Neural crest cell (in vitro differentiated cells): ENCODE measurements at places on chromosomes 7 and 10. TPM values are rescaled to one million over a fixed set of nuclear protein-coding genes. Genes with fewer than 3 reads are reported as not detected.

- no peaks in the 10 kb centered on the region for H3K27me3 ChIP-seq
- H3K27ac ChIP-seq, result no peak overlapping the region
- DNase-seq, result no peak
- no peaks in the 10 kb centered on the region for H3K36me3 ChIP-seq
- no peak overlapping the region for H3K4me3 ChIP-seq
- peaks cover 24% of the 10 kb centered on the region for H3K4me1 ChIP-seq
Measured at GRCh38 chr10:113958631-113959382, 84.9 kb upstream of the ADRB1 start.

DNA sequence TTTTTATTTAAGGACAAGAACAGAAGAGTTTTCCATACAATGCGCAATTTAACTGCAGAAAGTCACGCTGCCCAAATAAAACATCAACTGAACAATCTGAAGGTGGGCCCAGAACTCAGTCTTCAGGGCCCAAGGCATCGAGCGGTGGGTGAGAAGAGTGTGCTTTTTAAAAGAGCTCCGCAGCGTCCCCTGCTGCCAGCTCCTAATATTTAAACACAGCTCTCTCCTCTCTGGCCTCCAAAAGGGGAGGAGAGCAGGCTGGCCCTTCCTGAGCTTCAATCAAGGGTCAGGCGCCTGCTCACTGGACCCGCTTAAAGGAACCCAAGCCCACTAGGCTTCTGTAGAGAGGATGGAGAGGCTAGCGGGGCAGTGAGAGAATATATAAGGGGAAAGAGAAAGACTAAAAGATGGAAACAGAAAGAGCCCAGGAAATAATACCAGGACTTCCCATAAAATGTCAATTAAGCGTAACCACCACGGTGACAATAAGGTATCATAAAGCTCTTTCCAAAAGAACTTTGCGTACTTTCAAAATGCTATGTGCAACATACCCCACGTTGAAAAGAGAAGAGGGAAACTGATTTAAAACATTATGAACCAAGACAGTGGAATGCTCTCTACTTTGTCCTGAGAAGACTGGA lies 2.8 kb downstream of the FAM53B start:
- H3K36me3 ChIP-seq, result no peaks in the 10 kb centered on the region
- H3K4me3 ChIP-seq, result peak overlapping the region; percentile 91
- peaks cover 3% of the 10 kb centered on the region for H3K27me3 ChIP-seq
- DNase-seq, result peak; percentile 81
- H3K27ac ChIP-seq, result no peak overlapping the region

- H3K4me3 ChIP-seq, result no peak overlapping the region
- no peaks in the 10 kb centered on the region for H3K27me3 ChIP-seq
- H3K27ac ChIP-seq, result no peak overlapping the region
- peaks cover 18% of the 10 kb centered on the region for H3K4me1 ChIP-seq
- H3K36me3 ChIP-seq, result peaks cover 6% of the 10 kb centered on the region
Measured at GRCh38 chr7:133945497-133945896, 181.6 kb upstream of the LRGUK start.

DNA sequence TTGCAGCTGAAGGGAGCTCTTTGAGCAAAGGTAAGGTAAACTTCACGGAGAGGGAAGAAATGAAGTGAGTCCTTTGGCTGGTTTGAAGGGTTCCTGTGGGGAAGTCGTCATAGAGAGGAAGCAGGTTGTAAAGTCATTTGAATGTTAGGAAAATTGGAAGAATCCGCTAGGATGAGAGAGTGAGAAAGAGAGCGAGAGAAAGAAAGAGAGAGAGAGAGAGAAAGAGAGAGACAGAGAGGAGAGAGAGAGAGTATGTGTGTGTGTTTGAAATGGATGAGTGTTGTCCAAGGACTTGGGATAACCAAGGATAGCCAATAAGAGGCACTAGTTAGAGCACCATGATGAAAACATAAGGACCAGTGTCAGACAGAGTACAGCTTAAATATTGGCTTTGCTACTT lies 43.1 kb downstream of the FEZF1 start:
- H3K27ac ChIP-seq, result no peak overlapping the region
- H3K4me1 ChIP-seq, result no peaks in the 10 kb centered on the region
- H3K36me3 ChIP-seq, result no peaks in the 10 kb centered on the region

FAM25A gene
- total RNA-seq, result not detected in 2 replicates

GRCh38 chr10:85614566-85614965 lies 752.0 kb downstream of the GRID1 start:
- no peaks in the 10 kb centered on the region for H3K27me3 ChIP-seq
- H3K4me1 ChIP-seq, result peaks cover 5% of the 10 kb centered on the region
- no peak for DNase-seq

MICALL2 gene
- 17.7 and 18.7 TPM in 2 replicates for total RNA-seq

GRCh38 chr7:95908499-95908898 lies 136.1 kb downstream of the DYNC1I1 start:
- no peak overlapping the region for H3K4me3 ChIP-seq
- no peak for DNase-seq
- no peaks in the 10 kb centered on the region for H3K36me3 ChIP-seq
- H3K27me3 ChIP-seq, result peaks cover 75% of the 10 kb centered on the region
- H3K4me1 ChIP-seq, result peaks cover 9% of the 10 kb centered on the region
- no peak overlapping the region for H3K27ac ChIP-seq

ARHGAP12 gene
- 33.0 and 33.2 TPM in 2 replicates for total RNA-seq

STK31 gene
- 0.58 and 0.82 TPM in 2 replicates for total RNA-seq

PAX4 gene
- not detected in 2 replicates for total RNA-seq

GRCh38 chr10:124301736-124302135 lies 117.0 kb downstream of the OAT start:
- H3K27me3 ChIP-seq, result no peaks in the 10 kb centered on the region
- H3K27ac ChIP-seq, result no peak overlapping the region
- peaks cover 7% of the 10 kb centered on the region for H3K4me1 ChIP-seq
- H3K36me3 ChIP-seq, result peaks cover 8% of the 10 kb centered on the region
- no peak overlapping the region for H3K4me3 ChIP-seq
- no peak for DNase-seq

LMOD2 gene
- not detected in 2 replicates for total RNA-seq

RNF148 gene
- not detected in 2 replicates for total RNA-seq

DNA sequence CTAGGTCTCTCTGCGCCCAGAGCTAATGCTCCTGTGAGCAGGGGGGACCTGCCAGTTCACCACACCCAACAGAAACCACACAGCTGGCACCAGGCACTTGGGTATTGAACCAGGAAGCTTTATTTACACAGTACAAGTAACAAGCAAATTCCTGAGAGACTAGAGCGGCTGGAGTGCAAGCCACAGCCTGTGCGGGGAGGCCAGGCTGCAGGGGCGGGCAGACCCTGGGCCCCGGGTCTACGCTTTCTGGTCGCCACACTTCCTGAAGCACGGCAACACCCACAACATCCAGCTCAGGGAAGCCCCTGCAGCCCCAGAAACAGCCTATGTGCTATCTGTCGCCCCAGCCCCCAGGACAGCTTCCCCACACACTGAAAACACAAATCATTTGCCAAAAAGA lies 125.0 kb downstream of the FAM53B start:
- no peaks in the 10 kb centered on the region for H3K36me3 ChIP-seq
- no peaks in the 10 kb centered on the region for H3K27me3 ChIP-seq
- DNase-seq, result no peak

DNA sequence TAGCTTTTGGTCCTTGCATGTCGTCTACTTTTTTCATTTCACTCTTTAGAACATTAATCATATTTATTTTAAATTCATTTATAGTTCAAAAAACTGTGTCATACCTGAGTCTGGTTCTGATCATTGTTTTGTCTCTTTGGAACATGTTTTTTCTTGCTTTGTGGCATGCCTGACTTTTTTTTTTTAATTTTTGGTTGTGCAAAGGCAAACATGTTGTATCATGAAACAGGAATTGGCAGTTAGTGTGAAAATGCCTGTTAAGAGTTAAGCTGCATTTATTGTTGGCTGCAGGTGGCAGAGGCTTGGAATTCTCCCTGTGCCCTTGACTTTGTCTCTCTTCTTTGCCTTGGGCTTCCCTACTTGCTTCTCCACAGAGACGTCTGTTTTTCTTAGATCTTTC lies 525.0 kb upstream of the ADARB2 start:
- no peak overlapping the region for H3K27ac ChIP-seq
- no peak for DNase-seq
- no peak overlapping the region for H3K4me3 ChIP-seq
- no peaks in the 10 kb centered on the region for H3K4me1 ChIP-seq

ATOH7 gene
- total RNA-seq, result 0.20 and 0.84 TPM in 2 replicates

TES gene
- total RNA-seq, result 15.0 and 18.7 TPM in 2 replicates

GRCh38 chr10:7417807-7418206 lies 7.0 kb upstream of the SFMBT2 start:
- H3K27me3 ChIP-seq, result peaks cover 89% of the 10 kb centered on the region
- peaks cover 6% of the 10 kb centered on the region for H3K4me1 ChIP-seq
- H3K4me3 ChIP-seq, result no peak overlapping the region
- DNase-seq, result no peak
- no peak overlapping the region for H3K27ac ChIP-seq

DENND2A gene
- total RNA-seq, result 29.8 and 33.7 TPM in 2 replicates

DNA sequence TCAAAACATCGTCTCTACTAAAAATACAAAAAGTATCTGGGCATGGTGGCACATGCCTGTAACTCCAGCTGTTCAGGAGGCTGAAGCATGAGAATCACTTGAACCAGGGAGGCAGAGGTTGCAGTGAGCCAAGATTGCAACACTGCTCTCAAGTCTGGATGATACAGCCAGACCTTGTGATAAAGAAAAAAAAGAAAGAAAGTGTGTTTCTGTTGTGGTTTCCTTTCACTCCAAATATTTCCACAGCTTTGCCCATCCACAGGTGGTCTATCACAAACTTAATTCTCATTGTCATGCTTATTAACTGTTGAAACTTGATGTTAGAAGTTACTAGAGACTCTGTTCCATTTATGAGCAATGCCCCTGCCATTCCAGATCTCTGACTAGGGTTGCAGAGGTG lies 316.0 kb upstream of the SEMA3C start:
- H3K27ac ChIP-seq, result no peak overlapping the region
- no peak for DNase-seq
- H3K4me3 ChIP-seq, result no peak overlapping the region
- H3K4me1 ChIP-seq, result no peaks in the 10 kb centered on the region

DNA sequence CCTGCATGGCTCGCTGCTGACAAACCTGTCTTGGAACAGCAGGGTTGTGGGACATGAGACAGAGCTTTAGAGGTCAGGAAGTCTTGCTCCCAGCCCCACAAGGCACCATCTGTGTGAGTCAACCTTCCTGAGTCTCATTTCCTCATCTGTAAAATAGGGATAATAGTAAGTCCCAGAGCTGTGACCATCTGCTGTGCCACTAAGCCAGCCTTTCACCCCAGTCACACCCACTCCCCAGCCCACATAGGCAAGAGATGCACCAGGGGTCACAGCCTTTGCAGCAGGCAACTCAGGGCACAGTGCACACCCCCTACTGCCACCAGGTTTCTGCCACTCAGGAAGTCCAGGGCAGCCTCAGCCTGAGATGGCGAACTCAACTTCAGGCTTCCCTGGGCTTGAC lies 29.4 kb upstream of the CDH23 start:
- no peak for DNase-seq
- no peak overlapping the region for H3K4me3 ChIP-seq
- peaks cover 5% of the 10 kb centered on the region for H3K27me3 ChIP-seq
- H3K36me3 ChIP-seq, result no peaks in the 10 kb centered on the region
- H3K4me1 ChIP-seq, result no peaks in the 10 kb centered on the region

- DNase-seq, result no peak
- no peaks in the 10 kb centered on the region for H3K27me3 ChIP-seq
Measured at GRCh38 chr7:136234040-136234439, 256.9 kb upstream of the MTPN start.

DNA sequence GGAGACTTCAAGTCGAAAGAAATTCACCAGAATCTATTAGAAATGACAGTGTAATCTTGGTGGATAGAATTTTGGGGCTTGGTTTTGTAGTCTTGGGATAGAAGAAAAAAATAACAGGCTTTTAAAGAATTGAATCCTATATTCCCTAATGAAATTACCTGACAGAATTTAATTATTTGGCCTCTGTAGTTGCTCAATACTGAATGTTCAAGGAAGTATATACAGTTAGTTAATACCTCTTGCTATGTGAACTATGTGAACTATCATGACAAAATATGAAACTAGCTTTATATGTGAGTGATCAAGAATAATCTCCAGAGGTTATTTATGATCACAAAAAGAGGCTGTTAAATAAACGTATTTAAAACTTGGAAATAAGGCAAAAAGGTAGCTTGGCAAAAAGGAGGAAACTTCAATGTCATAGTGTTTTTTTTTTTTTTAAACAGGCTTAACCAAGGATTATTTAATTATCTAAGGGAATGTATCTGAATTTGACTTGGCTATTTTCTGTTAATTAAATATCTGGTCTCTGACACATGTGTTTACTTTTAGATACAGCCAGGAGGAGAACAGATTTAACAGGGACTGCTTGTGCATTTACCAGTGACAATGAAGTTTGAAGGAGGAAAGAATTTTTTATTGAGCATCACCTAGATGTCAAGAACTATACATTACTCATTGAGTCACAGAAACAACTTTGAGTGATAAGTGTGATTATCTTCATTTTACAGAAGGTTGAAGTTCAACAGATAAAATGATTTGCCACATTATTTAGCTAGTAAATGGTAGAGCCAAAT lies 11.5 kb upstream of the CASD1 start:
- H3K36me3 ChIP-seq, result no peaks in the 10 kb centered on the region
- H3K4me1 ChIP-seq, result no peaks in the 10 kb centered on the region
- no peaks in the 10 kb centered on the region for H3K27me3 ChIP-seq

TSPAN12 gene
- total RNA-seq, result 15.7 and 18.2 TPM in 2 replicates

DNA sequence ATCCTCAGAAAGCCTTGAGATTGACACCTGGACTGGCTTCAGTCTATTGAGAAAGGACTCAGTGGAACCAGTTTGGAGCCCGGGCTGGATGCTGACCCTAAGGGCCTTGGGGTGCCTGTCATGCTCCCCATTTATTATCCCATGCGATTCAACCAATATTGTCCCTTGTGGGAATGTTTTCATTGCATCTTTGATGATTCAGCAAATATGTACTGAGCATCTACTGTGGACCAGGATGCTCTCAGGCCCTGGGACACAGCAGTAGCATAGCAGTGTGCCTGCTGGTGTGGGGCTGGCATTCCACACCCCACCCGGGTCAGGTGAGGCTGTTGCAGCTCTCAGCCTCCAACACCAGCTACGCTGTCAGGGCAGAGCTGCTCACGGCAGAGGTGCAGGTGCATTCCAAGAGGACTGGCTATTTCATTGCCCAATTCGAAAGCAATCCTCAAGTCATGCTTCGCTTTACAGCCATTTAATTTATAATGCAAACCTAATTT lies 586.0 kb downstream of the TCERG1L start:
- no peaks in the 10 kb centered on the region for H3K36me3 ChIP-seq
- no peak for DNase-seq
- H3K27me3 ChIP-seq, result no peaks in the 10 kb centered on the region
- no peak overlapping the region for H3K4me3 ChIP-seq
- no peak overlapping the region for H3K27ac ChIP-seq
- H3K4me1 ChIP-seq, result peaks cover 8% of the 10 kb centered on the region
